ENCODE measurements at places on chromosomes 13 and 19.
A peak's percentile ranks its signal among the peaks of the same experiment; 100 is the strongest.

DNA sequence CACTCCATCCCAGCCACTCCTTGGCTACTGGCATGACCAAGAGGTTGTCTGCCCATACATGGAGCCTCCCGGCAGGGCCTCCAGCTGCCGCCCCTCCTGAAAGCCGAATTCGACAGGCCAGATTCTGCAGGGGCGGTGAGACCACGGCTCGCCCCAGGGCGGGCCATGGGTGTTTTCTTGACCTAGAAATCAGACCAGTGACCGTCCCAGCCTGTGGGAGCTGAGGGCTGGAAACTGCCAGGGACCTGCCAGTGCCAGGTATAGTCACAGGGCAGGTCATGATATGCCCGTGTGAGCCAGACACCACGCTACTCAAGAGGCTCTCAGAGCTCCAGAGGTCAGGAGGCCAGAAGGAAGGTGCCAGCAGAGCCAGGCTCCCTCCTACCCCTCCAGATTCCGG is 16.8 kb downstream of the DAPK3 start:
- no peak for DNase-seq

GRCh38 chr19:11279505-11280236 is 16.3 kb upstream of the TSPAN16 start:
- DNase-seq = peak; percentile 13

DNA sequence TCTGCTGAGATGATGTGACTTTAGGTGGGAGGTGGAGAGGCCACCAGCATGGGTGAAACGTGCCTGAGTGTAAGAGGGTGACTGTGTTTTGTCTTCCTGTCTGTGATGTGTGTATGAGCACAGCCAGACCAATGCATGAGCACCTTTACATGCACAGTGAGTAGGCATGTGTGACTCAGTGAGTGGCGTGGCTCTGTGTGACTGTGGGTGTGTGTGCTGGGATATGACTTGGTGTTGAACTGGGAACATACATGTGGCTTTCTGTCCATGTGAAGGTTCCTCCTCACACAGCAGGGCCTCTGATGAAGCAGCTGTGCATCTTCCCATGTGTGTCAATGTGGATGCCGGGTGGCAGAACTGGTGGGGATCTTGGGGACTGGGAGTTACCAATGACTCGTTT is 19.9 kb upstream of the LGALS13 start:
- peak; percentile 29 for DNase-seq

- DNase-seq = no peak
These were observed 101.5 kb downstream of the STARD13 start for GRCh38 chr13:33184112-33184490.

- DNase-seq = no peak
These were observed 328.1 kb downstream of the TBC1D4 start for GRCh38 chr13:75153834-75154233.

DNA sequence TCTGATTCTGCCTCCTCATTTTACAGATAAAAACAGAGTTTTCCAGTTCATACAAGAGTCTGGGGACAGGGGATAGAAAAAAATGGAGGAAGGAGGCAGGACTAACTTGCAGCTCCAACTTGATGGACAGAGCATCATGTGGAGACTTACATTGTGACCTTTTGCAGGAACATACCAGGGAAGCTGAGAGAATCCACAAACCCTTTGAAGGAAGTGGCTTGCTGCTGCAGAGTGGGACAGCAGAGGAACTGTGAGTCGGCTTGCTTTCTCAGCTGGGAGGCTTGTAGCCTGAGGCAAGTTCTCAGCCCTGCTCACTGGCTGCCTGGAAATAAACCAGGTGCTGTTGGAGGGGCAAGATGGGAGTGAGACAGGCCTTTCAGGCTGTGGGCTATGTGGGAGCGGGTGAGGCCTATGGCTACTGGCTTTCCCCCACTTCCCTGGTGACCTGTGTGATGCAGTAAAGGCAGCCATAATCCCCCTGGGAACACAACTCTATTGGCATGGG is 614.4 kb downstream of the KCTD12 start:
- no peak for DNase-seq

GRCh38 chr19:12880551-12881171 is 588 bp downstream of the DNASE2 start:
- peak; percentile 10 for DNase-seq
